HFFc6 (cell line): ENCODE measurements at places on chromosomes 1 and 21.

DNA sequence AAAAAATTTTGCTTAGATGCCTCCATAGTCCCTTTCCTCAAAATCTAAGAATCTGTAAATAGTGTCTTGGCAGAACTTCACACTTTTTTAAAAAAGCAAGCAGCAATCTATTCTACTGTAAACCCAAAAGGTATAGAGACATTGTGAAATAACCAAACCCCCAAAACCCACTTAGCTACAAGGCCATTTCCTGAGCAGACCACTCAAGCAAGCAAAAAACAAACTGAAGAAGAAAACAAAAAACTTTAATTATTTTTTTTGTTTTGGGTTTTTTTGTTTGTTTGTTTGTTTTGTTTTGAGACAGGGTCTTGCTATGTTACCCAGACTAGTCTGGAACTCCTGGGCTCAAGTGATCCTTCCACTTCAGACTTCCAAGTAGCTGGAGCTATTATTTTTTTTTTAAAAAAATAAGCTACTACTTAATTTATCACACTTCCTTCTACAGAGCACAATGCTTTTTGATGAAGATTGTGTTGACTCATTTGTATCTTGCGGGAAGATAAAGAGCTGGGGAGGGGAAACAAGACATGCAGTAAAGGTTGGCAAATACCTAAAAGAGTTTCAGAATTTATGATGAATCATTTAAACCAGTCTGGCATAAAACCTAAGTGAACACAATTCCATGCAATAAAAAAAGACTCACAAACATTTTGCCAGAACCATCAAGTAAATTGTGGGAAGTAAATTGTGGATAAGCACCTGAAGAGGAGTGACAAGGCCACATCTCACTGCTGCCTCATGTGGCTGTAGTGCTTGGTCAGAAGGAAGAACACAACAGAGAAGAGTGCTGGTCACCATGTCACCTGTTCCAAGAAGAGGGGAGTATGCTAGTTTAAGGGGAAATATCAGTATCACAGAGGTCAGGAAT lies 2.7 kb upstream of the PTPN22 start:
- peak; percentile 18 for DNase-seq

- DNase-seq, result no peak
Measured at GRCh38 chr1:30680429-30680828, 43.0 kb downstream of the MATN1 start.

DNA sequence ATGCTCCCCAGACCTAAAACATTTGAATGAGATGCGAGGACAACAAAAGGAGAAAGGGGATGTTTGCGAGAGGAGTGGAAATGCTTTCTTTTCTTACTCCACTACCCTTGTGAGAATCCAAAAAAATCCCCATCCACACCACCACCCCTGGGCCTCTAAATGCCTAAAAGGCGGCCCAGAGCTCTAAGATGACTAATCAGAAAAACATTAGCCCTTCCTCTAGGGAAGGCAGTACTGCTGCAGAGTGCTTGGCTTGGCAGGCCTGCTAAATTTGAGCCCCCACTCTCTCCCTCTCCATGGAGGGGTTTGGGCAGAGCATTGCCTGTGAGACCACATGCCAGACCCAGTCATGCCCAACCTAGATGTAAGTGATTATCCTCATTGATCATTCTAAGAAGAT lies 347.9 kb downstream of the USH2A start:
- DNase-seq, result peak; percentile 9

- peak; percentile 83 for DNase-seq
Measured at GRCh38 chr1:172356620-172357019, 63.9 kb upstream of the C1orf105 start.

DNA sequence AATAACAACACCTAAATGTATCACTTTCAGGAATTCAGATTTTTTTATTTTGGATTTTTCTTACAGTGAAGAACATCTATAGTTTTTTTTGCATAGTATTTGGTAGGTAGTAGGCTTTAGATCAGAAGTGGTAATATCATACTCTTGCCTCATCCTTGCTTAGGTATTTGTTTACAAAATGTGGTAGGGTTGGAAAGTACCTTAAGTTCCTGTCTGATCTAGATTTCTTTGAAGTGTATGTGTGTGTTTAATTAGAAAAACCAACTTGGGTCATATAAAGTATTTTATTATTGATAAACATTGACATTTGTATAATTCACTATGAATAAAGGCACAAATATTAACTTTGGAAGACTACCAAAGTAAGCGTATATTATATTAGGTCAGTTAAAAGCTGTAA lies 85.3 kb upstream of the GPR88 start:
- DNase-seq, result no peak

GRCh38 chr1:2135441-2135841 lies 59.1 kb downstream of the FAAP20 start:
- peak; percentile 97 for DNase-seq

- no peak for DNase-seq
Measured at GRCh38 chr1:164780111-164780812, 221.3 kb downstream of the PBX1 start.

GRCh38 chr1:48916130-48917069 lies 139.7 kb upstream of the BEND5 start:
- no peak for DNase-seq

GRCh38 chr1:8430476-8430875 lies 112.6 kb downstream of the SLC45A1 start:
- DNase-seq, result no peak

- DNase-seq, result no peak
Measured at GRCh38 chr21:34180826-34181359, 107.5 kb downstream of the MRPS6 start.

DNA sequence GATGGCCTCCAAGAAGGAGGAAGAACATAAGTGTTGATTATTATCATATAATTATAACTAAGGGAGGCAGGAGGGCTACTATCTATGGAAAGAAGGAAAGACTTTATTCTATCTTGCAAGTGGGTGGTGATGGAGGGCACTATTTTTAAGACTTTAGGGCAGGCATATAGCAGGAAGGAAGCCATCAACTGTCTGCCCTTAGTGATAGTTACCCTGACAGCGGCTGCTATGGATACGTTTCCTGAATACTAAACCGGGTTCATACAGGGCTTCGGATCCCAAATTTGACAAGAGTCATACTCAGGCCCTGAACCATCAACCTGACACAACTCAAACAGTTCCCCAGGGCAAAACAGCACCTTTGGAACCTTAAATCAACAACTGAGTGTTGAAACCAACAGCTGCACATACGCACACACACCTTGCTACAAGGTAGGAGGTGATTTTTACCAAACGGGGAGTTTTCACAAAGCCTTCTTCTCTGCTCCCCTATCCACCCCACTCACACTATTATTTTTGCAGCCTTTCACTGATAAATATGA lies 397.2 kb downstream of the OMA1 start:
- DNase-seq, result no peak

DNA sequence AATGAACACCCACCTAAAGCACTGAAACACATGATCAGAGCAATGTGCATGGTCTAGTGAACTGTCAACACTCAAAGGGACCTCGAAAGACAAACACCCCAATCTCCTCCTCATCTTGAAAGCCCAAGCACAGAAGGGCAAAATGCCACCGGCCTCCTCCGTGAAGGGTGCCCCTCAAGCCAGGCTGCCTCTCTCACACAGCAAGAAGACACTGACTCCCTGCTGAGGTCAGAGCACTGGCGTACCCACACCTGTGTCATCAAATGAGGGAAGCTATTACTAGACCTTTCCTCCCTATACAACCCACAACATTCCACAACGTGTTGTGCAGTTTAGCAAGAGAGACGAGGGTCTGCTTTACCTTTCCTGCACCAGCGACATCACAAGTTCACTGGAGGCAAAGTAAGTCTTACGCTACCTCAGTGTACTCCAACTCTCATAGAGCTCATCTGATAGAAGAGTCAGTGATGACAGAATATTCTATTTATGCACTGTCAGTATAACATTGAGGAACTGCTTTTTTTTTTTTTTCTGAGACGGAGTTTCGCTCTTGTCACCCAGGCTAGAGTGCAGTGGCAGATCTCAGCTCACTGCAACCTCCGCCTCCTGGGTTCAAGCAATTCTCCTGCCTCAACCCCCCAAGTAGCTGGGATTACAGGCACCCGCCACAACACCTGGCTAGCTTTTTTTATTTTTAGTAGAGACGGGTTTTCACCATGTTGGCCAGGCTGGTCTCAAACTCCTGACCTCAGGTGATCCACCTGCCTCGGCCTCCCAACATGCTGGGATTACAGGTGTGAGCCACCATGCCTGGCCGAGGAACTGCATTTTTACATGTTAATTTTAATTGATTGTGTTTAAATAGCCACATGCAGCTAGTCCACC lies 3.3 kb downstream of the SH3BP5L start:
- no peak for DNase-seq

- DNase-seq, result no peak
Measured at GRCh38 chr1:202689493-202690342, 20.5 kb downstream of the SYT2 start.

GRCh38 chr1:89633248-89633799 lies 404 bp downstream of the LRRC8C start:
- DNase-seq, result peak; percentile 53

DNA sequence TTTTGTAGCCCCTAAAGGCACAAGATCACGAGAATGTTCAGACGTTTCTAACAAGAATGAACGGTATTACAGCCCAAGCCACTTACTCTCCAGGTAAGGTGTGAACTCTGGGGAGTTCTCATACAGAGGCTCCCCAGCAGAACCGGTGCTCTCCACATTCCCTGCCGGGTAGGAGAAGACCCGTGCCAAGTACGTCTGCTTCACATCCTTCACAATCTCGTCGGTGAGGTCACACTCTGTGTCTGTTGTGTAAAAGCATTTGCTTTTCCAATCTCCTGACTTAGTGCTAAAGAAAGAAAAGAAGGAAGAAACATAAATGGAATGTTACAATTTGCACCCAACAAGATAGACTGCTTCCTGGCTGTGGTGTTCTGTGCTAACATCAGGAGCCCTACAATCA lies 5.7 kb downstream of the F3 start:
- DNase-seq, result no peak

GRCh38 chr1:59331686-59332620 lies 35.1 kb downstream of the FGGY start:
- DNase-seq, result no peak

GRCh38 chr1:119874186-119874585 lies 22.1 kb downstream of the ADAM30 start:
- DNase-seq, result no peak

DNA sequence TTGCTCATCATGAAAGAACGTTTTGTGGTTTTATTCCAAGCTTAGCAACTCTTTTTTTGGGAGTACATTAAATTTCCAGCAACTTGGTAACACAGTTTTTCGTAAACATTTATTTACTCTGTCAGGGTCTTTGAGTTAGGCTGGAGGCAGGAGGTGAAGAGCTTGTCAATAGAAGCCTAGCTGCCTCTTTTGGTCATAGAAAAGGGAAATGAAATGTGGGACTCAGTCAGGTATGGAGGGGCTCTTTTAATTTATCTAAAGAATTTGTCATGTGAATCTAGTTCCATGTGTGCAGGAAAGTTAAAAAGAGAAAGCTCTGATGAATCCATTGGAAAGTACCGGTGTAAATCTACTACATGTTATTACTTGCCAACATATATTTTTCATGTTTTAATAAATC lies 45.9 kb upstream of the PRMT6 start:
- DNase-seq, result no peak

DNA sequence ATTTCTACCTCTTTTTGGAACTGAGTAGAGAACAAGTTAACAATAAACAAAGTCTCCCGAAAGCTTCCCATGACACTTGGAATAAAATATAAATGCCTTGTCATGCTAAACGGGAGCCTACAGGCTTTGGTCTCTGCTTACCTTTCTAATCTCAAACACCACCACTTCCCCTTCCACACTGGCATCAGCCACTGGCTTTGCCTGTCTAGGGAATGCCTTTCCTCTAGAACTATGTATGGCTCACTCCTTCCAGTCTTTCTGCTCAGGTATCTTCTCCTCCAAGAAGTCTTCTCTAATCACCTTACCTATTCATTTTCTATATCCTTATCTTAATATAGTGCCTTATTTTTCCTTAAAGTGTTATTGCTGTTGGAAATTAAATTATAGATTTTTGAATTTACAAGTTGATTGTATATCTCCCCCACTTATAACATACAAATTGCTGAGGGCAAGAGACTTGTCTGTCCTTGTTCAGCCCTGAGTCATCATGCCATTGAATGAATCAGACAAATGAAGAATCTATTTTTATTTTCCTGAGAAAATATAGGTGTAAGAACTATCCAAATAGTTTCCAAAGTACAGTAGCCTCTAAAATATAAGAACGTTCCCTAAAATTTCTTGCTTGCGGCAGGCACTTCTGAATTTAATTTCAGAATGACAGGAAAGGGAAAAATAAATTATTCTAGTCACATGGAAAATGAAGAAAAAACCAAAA lies 119.2 kb downstream of the TM2D1 start:
- DNase-seq, result peak; percentile 41

GRCh38 chr21:42665026-42665425 lies 11.6 kb downstream of the PDE9A start:
- no peak for DNase-seq

DNA sequence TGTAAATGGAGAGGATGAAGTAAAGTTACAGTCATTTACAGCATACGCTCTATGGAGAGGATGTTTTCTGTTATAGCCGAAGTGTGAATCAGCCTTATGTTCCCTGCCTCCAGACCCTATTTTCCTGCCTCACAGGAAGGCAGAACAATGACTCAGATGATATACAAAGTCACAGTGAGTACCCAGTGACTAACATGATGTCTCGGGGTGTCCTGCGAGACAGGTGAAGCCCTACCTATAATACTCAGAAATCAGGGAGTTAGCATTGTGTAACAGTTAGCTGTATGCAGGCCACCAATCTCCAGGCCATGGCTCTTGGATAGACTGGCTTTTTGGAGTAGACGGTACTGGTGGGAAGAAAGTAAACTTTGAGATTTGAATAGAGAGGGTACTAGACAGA lies 55.6 kb upstream of the FBXO28 start:
- peak; percentile 55 for DNase-seq

DNA sequence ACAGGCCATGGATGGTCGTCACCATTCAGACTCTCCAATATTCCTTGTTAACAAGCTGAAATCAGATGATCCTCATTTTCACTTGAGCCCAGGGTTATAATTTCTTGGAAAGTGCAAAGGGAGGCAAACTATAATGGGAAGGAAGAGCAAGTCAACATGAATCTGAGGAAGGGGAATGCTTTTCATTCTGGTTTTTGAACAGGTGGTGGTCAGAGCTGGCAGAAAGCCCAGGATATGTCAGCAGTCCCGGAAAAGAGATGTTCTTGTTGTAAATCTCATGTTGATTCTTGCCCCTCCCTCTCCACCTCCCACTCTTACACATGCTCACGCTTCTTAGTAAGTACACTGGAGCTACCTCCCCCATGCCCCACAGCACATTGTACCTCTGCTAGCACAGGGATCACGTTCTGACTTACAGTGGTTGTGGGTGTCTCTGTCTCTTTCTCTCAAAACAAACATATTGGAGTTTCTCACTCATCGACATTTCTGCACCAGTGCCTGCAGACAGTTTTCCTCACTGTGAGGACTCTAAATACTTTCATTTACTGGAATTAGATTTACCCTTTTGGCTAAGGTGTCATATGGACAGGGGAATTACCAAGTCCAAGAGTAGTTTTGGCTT lies 77.6 kb downstream of the XCL2 start:
- DNase-seq, result no peak
